Substantia nigra (tissue), 51 donors: ENCODE measurements at places on chromosomes 11 and 22.

DNA sequence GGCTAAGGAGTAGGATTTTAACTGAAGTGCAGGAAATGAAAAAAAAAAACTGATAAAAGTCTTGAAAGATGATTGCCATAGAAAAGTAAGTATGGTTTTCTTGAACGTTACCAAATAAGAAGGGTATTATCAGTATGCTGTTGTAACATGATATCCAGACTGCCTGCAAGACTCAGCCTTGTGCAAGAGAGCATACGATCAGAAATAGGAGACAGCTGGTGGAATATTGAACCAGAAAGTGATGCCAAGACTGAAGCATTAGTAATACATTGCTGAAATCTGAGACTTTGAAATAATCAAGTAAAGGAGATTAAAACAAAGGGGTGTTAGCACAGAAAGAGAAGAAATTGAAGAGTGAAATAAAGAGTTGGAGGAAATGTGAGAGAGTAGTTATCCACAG lies 452.7 kb upstream of the CNTN5 start:
- no peak for DNase-seq

DNA sequence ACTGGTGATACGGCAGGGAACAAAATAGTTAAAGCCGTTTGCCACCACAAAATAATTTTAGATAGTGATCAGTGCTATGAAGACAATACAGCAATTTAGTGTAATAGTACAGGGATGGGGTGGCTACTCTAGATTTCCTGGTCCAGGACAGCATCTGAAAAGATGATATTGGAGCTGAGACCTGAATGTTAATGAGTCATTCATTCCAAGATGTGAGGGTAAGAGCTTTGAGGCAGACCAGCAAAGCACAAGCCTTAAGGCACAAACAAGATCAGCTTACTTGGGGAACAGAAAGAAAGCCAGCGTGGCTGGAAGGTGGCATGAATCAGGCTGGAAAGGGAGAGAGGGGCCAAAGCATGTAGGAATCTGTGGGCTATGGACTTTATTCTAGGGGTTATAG lies 132.3 kb downstream of the TRIM44 start:
- DNase-seq = no peak

GRCh38 chr11:38156495-38157146 lies 1558.6 kb upstream of the RAG2 start:
- DNase-seq = no peak

DNA sequence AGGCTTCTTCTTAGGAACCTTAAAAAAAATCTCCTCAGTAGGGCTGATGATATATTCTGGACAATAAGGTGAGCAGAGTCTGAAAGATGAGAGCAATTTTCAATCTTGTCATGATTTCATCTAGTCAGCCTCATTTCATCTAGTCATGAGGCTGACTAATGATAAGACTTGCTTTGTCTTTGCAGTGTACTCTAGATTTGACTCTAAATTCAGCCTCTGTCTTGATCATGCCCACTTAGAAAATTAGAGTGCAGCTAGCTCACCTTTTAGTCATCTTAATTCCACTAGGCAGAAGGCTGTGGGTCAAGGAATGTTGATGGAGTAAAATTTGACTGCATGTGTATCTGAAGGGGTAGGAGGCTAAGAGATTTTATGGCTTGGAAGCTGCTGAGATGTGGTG lies 5.5 kb downstream of the EHF start:
- no peak for DNase-seq

DNA sequence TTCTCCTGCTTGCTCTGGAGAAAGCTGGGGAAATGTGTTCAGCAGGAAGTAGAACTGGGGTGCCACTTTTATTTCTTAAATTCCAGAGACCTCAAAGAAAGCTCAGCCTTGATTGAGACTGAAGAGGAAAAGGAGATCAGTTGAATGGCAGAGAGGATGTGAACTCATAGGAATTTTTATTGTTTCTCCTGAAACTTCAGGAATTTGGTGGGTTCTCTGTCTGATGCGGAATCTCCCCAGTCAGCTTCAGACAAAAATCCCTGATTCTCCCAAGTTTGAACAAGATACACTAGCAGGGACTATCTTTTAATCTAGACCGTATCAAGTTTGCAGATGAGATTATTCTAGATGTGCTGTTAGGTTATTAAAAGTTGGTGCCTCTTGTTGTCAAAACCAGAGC lies 23.0 kb downstream of the EHF start:
- DNase-seq = no peak

- peak; percentile 18 for DNase-seq
These were observed 604.9 kb downstream of the BUD13 start for GRCh38 chr11:116167706-116168458.
